ENCODE measurements at places on chromosomes 12 and 14.

DNA sequence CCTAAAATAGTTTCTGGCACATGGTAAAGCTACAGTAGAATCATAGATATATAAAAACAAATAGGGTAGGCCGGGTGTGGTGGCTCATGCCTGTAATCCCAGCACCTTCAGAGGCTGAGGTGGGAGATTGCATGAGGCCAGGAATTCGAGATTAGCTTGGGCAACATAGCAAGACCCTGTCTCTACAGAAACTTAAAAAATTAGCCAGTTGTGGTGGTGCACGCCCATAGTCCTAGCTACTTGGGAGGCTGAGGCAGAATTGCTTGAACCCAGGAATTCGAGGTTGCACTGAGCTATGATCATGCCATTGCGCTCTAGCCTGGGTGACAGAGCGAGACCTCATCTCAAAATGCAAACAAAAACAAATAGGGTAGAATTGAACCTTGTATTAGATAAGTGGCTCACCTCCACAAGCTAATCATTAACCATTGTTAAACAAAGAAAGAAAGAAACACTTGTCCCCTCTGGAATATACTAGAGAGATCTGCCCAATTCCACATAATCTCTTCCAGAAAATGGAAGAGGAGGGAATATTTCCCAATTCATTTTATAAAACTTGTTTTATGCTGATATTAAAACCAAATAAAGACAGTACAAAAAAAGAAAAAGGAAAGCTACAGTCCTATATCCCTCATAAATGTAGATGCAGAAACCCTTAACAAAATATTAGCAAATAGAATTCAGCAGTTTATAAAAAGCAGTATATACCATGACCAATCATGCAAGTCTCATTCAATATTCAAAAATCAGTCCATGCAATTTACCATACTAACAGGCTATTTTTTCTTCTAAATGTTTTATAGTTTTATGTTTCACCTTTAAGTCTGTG is 22.7 kb upstream of the DHRS2 start:
- DNase-seq, result no peak

DNA sequence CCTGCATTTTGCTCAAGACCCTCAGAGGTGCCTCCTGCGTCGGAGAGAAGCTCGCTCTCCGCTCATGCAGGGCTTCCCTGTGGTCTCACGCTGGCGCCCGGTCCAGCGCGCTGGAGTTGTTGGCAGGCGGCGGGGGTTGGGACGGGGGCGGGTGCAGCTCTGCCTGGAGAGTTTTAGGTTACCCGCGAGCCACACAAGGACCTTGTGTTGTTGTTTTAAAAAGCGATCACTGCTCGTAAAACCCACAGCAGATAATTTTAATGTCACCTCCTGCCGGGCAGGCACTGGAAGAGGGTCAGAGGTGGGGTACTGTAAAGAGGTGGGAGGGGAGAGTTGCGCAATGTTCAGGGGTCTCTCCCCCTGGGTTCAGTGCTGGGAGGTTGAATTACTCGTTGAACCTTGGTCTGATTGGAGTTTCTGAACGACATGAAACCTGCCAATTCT is 850 bp downstream of the SMOC1 start:
- no peak for DNase-seq

- DNase-seq, result peak; percentile 50
These were observed 1176.7 kb upstream of the SEL1L start for GRCh38 chr14:82710267-82710841.

GRCh38 chr12:3179731-3180130 is 102.6 kb downstream of the TSPAN9 start:
- DNase-seq, result no peak

GRCh38 chr12:2173971-2174370 is 121.2 kb downstream of the CACNA1C start:
- no peak for DNase-seq

DNA sequence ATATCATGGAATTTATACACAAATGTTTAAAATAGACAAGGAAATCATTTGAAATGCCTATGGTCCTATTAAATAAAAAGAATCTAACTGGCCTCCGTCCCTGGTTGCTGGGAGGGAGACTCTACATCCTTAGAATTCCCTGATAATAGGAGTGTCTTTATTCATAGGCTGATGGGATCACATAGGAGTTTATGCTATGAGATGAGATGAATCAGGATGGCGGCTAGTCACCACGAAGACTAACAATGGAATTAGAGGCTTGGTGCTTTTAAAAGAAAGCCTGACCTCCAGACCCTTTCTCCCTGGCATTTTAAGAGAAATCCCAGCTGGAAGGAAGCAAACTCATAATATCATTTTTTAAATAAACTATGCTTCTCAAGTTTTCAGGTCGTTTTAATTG is 69.7 kb downstream of the SEC23A start:
- DNase-seq, result no peak

- no peak for DNase-seq
These were observed 102.7 kb downstream of the RBM19 start for GRCh38 chr12:113863455-113863845.

Data from NT2/D1 (cell line).